Mammary epithelial cell (primary cell): ENCODE measurements at places on chromosomes 7 and 10. TPM values are rescaled to one million over a fixed set of nuclear protein-coding genes. Genes with fewer than 3 reads are reported as not detected.

GRCh38 chr10:74292871-74293427, 141.9 kb downstream of the ADK start:
- DNase-seq, result peak; percentile 62

- no peak for DNase-seq
These were observed 29.8 kb downstream of the ADAP1 start for GRCh38 chr7:924541-925231.

- DNase-seq, result peak; percentile 5
These were observed 980.9 kb downstream of the GATA3 start for GRCh38 chr10:9035355-9035754.

DNA sequence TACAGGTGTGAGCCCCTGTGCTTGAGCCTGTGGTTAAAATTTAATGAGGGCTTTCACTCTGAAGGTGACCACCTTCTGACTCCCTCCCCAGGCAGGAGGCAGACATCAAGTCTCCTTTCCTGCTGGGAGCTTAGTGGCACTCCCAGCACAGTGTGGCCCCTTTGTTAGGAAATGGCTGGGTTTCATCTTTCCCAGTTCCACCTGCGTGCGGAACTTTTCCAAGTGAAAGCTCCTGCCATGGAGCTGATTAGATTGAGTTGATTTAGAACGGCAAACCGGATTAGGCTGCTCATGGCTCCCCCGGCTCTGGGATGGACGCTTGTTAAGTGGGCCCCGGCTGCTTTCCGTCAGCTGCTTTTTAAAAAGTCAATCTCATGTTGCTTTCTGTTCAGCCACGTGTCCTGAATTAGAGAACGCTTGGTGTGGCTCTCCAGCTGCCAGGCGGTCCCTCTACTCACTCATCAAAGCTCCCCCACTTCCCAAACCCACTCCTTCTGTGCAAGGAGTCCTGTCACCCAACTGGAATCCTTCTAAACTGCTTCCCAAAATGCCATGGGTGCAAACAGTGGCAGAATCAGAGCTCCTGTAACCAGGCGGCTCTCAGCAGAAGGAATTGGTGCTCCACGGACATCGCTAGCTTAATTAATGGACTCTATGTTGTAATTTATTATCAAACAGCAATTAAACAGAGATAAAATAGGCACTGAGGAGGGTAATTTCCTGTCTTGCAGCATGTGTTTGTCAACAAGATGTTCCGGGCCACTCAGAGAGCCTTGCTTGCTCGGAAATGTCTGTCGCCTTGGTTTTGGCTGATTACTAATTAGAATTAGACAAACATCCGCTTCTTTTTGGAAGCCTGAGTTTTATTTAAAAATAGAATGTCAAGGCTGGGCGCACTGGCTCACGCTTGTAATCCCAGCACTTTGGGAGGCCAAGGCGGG, 551.2 kb downstream of the GALNT17 start:
- DNase-seq, result no peak

- no peak for DNase-seq
These were observed 130.8 kb downstream of the CALN1 start for GRCh38 chr7:72281308-72281707.

GRCh38 chr7:80002865-80003264, 131.8 kb upstream of the GNAI1 start:
- no peak for DNase-seq

WDFY4 gene
- total RNA-seq, result 0.19 and 0.43 TPM in 2 replicates

- DNase-seq, result no peak
These were observed 560 bp downstream of the GBF1 start for GRCh38 chr10:102245932-102246251.

LRIT2 gene
- not detected in 2 replicates for total RNA-seq

KLF14 gene
- total RNA-seq, result not detected

PLAC9 gene
- total RNA-seq, result 0.50 TPM

ITIH5 gene
- total RNA-seq, result 2.2 TPM

C10orf62 gene
- 0.27 TPM in 1 of 2 replicates, not detected in the other for total RNA-seq

DNA sequence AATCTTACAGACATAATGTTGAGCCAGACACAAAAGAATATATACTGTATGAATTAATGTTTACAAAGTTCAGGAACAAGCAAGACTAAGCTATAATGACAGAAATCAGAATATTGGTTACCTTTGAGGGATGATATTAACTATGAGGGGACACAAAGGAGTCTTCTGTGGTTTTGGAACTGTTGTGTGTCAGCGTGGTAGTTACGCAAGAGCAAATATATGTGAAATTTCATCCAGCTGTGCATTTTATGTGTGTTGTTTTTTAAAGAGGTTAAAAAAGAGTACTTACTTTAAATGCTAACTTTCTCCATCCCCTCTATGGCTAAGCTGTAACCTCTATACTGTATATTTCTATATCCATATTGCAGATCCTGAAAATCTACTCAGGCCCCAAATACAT, 14.9 kb downstream of the SLC25A28 start:
- no peak for DNase-seq

ZNF92 gene
- 7.2 TPM for total RNA-seq

DNA sequence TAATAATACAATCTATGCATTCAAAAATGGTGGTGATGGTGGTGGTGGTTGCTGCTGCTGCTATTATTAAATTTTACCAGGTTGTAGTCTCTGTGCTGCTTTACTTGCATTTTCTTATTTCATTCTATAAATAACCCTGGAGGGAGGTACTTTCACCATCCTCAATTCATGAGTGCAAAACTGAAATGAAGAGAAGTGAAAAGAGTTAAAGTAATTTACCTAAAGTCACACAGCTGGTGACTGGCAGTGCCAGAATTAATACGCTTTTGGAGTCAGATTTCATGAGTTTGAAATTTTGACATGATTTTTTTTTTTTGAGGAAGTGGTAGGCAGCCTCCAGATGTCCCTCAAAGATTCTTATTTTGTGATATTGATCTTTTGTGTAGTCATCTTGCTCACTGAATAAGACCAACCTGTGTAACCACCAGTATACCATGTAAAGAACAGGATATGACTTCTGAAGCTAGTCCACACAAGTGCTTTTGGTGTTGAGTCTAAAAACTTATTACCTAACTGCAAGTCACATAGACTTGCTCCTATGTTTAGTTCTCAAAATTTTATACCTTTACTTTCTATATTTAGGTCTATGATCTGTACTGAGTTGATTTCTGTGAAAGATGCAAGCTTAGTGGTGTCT, 218.8 kb downstream of the ZWINT start:
- DNase-seq, result no peak

DNA sequence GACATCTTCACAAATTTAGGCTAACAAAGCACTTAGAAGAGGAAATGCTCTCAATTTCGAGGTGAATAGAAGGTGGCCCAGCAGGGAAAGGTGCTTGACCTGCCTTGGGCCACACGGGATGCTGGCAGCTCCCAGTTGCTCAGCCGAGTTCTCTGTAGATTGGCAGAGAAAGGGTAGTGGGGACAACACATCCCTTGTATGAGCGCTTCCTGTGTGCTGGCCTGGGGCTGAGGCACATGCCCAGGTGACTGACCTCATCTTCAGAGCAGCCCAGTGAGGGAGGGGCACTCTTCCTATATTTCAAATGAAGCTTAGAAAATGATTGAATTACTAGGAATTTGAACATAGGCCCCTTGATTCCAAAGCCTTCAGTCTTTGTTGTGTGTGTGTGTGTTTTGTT, 20.2 kb downstream of the BAG3 start:
- DNase-seq, result no peak

LOXL4 gene
- not detected in 2 replicates for total RNA-seq

DNA sequence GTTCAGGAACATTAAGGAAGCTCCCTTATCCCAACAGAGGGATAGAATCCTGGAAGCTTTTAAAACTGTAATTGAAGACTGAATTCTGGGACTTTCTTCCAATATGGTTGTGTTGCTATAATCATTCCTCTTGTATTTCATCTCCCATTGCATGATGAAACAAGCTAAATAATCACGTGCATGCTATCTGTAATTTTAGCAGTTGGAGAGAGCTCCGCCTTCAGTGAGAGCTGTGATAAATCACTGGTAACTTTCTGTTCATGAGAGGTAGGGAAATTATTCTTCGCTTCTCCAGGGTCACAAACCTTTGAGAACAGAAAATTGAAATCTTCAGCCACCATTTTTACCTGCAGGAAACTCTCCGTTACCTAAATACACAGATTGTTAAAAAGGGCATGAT, 530.2 kb downstream of the HTR7 start:
- no peak for DNase-seq

DNA sequence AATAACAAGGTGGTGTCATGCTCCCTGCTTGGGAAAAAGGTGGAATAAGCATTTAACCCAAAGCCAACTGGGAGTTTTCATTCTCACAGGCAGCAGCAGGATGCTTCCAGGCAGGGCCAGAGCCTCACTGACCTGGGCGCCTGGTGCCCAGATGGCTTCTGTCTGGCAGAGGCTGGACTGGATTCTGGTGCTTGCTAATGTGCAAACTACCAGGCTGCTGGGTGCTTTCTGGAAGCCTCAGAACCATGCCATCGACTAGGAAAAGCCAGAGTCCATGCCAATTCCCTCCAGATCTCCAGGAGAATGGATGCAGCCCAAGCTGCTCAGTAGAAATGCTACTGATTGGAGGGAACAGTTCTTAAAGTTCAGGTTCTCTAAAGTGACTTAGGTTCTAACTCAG, 36.2 kb downstream of the VIPR2 start:
- DNase-seq, result no peak

SMKR1 gene
- total RNA-seq, result 0.80 and 1.9 TPM in 2 replicates

- no peak for DNase-seq
These were observed 1692.0 kb downstream of the REEP3 start for GRCh38 chr10:65213170-65213569.

DNA sequence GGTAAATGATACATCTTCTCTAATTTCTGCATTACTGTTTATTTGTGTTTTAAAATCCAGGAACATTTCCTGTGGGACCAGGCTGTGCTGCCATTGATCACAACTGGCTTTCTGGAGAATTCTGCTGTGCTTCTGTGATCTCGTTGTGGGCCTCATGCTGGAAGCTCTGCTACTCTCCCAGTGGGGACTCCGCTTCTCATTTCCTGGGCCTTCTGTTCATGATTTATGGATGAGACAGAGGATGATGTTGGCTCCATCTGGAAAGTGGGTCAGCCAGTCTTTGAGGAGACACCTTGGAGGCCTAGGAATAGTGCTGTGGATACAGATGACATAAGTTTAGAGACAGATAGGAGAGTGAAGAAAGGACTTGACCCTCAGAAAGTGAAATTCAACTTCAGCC, 15.2 kb upstream of the GPR158 start:
- DNase-seq, result no peak

EN2 gene
- 0.17 TPM for total RNA-seq

- DNase-seq, result peak; percentile 38
These were observed 16.4 kb upstream of the ABCA13 start for GRCh38 chr7:48154792-48155413.

DNA sequence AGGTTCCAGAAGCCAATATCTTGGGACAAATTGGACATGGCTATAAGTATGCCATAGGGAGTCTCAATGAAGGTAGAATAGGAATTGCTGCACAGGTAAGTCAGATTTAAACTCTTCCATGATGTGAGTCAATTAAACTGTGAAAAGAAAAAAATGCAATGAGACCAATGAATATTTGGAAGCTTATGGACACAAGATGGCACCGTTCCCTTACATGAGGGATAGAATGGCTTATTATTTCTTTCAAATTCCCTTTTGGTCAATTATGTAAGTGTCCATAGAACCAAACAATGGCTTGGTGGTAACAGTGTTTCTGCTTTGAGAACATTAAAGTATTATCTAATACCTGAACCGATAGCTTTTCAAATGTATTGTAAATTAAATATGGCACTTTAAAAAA, 35.6 kb downstream of the ACADSB start:
- peak; percentile 3 for DNase-seq

CDHR3 gene
- 1.7 and 3.4 TPM in 2 replicates for total RNA-seq

DNA sequence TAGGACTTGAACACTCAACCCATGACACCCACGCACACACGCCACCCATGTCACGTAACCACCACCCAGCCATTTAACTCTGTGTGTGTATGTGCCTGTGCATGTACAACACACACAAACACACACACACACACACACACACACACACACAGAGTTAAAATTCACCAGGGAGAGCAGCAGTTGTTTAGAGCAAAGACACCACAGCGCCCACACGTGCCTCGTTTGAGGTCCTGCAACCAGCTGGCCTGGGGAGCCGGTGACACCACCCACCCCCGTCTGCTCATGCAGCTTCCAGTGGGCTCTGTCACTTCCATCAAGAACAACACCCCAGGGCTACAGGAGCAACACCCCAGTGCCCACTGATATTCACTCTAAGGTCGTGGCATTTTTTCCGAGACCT, 97.4 kb downstream of the ELFN1 start:
- DNase-seq, result no peak

DNA sequence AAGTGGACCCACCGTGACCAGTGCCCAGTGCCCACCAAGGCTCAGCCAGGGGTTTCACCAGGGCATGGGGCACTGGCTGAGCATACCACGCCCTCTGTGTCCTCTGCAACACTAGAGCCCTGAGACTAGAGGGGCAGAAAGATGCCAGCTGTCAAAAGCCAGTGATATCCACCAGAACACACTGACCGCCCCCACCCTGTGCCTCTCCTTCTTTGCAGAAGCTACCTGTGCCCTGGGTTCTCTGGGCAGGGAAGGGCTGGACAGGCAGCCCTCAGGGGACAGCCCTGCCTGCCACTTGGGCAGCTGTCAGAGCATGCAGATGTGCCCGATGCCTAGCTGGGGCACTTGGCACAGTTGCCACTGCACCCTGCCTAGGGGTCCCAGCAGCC, 494 bp downstream of the VSIR start:
- DNase-seq, result peak; percentile 12

CCDC146 gene
- 2.3 and 3.1 TPM in 2 replicates for total RNA-seq

- no peak for DNase-seq
These were observed 138.9 kb upstream of the AHR start for GRCh38 chr7:17159500-17160037.
